ENCODE measurements at places on chromosomes 5 and 9. TPM values are rescaled to one million over a fixed set of nuclear protein-coding genes. Genes with fewer than 3 reads are reported as not detected.

- H3K4me3 ChIP-seq: no peak overlapping the region
- H3K4me1 ChIP-seq: no peaks in the 10 kb centered on the region
- H3K27ac ChIP-seq: no peak overlapping the region
- DNase-seq: no peak
Measured at GRCh38 chr5:120435129-120435528, 29.0 kb upstream of the PRR16 start.

GRCh38 chr9:110135846-110136245 is 72.1 kb downstream of the C9orf152 start:
- H3K27me3 ChIP-seq: no peaks in the 10 kb centered on the region
- H3K27ac ChIP-seq: no peak overlapping the region
- H3K4me3 ChIP-seq: no peak overlapping the region
- no peak for DNase-seq

SMIM33 gene
- 0.08 TPM for total RNA-seq

RASEF gene
- not detected for total RNA-seq

- H3K27me3 ChIP-seq: no peaks in the 10 kb centered on the region
- H3K4me3 ChIP-seq: no peak overlapping the region
- H3K27ac ChIP-seq: no peak overlapping the region
- no peaks in the 10 kb centered on the region for H3K36me3 ChIP-seq
Measured at GRCh38 chr5:111762895-111763294, 5.9 kb upstream of the NREP start.

DNA sequence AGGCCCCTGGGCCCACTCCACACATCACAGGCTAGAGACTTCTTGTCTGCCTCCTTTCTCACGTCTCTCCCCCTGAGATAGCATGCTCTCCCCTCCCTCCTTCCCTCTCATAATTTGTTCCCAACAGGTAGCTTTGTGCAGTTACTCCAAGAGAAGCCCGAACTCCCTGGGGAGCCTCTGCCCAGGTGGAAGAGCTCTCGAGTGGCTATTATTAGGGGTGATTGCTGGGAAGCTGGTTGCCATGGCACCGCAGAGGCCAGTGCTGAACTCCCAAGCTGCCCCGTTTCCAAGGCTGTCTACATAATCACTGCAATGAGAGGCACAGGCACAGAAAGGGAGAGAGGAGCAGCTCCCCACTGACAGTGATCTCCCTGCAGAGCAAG is 104.7 kb upstream of the GPR151 start:
- no peaks in the 10 kb centered on the region for H3K36me3 ChIP-seq
- no peak for DNase-seq
- no peaks in the 10 kb centered on the region for H3K27me3 ChIP-seq

DNA sequence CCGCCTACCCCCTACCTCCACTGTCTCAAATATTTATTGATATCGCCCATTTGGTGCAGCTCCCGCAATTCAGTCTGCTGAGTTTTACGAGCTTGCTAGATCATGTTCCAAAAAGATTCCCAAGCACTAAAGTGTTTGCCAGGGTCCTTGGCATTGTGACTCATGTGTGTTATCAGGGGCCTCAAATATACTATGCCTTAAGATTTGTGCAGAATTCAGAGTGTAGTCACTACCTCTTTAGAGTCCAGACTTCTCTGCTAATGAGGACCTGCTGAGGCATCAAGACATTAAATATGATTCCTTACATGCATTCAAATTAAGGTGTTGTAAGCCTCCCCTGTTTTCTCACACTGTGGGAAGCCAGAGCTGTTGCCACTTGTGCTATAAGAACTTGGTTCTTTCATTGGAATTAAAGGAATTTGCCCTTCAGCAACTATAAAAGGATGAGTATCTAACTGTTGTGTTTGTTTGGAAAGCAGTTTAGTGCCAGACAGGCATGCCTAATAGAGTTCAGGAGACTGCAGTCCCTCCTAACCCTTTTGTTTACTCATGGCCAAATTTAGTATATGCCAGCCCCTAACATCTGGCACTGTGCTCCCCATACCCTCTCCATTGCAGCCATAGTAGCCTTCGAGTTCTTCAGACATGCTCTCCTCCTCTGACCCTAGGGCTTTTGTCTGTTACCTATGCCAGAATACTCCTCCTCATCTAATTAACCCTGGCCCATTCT is 316.4 kb downstream of the NR3C1 start:
- H3K27me3 ChIP-seq: no peaks in the 10 kb centered on the region
- H3K4me1 ChIP-seq: no peaks in the 10 kb centered on the region
- no peak overlapping the region for H3K27ac ChIP-seq
- no peak overlapping the region for H3K4me3 ChIP-seq

PTRH1 gene
- total RNA-seq: 5.9 TPM

DIPK1B gene
- total RNA-seq: 0.11 TPM

DNA sequence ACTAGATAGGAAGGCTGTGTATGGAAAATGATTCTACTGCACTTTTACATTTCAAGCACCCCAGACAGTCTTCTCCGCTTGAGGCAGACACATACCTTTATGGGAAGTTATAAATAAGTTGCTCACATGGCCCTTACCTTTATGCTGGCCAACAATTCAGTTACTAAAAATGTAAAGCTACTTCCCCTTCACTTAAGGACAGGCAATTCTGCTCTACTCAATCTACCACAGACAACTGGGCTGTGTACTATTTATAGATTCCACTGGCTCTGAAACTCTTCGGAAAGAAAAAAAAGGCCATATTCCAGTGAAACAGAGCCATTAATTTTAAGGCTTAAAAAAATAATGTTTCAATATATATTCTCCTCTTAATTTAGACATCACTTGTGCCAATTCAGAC is 59.4 kb downstream of the ELAVL2 start:
- H3K36me3 ChIP-seq: no peaks in the 10 kb centered on the region
- DNase-seq: no peak
- no peak overlapping the region for H3K27ac ChIP-seq
- H3K27me3 ChIP-seq: no peaks in the 10 kb centered on the region

GRCh38 chr5:88925692-88926490 is 42.9 kb upstream of the MEF2C start:
- H3K4me3 ChIP-seq: no peak overlapping the region
- H3K36me3 ChIP-seq: no peaks in the 10 kb centered on the region
- H3K27me3 ChIP-seq: no peaks in the 10 kb centered on the region
- no peak for DNase-seq

CCDC171 gene
- total RNA-seq: 1.1 TPM

PNPLA7 gene
- 7.8 TPM for total RNA-seq

DNA sequence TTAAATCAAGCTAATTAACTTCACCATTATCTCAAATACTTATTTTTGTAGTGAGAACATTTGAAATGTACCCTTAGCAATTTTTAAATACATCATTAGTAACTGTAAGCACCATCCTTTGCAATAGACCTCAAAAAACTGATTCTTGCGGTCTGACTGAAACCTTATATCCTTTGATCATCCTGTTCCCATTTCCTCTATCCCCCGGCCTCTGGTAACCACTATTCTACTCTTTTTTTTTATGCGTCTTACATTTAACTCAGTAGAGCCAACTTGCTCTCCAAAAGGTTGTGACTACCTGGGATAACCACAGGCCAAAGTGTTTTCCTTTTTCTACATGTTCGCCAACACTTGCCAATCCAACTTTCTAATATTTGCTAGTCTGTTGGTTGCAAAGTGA is 106.1 kb downstream of the IRX1 start:
- no peak overlapping the region for H3K4me3 ChIP-seq
- DNase-seq: no peak
- no peak overlapping the region for H3K27ac ChIP-seq
- H3K36me3 ChIP-seq: no peaks in the 10 kb centered on the region
- no peaks in the 10 kb centered on the region for H3K4me1 ChIP-seq
- no peaks in the 10 kb centered on the region for H3K27me3 ChIP-seq

DNA sequence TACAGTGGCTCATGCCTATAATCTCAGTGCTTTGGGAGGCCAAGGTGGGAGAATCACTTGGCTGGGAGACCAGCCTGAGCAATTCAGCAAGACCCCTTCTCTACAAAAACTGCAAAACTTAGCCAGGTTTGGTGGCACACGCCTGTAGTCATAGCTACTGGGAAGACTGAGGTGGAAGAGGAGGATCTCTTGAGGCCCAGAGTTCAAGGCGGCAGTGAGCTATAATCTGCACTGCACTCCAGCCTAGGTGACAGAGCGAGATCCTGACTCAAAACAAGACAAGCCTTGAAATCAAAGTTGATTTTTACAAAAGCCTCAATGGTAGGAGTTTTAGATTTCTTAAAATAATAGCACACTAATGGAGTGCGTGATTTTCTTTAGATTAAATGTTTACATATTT is 14.6 kb downstream of the UBE2D2 start:
- H3K36me3 ChIP-seq: peaks cover 5% of the 10 kb centered on the region
- no peaks in the 10 kb centered on the region for H3K27me3 ChIP-seq
- peak overlapping the region; percentile 49 for H3K27ac ChIP-seq
- peaks cover 61% of the 10 kb centered on the region for H3K4me1 ChIP-seq

DNA sequence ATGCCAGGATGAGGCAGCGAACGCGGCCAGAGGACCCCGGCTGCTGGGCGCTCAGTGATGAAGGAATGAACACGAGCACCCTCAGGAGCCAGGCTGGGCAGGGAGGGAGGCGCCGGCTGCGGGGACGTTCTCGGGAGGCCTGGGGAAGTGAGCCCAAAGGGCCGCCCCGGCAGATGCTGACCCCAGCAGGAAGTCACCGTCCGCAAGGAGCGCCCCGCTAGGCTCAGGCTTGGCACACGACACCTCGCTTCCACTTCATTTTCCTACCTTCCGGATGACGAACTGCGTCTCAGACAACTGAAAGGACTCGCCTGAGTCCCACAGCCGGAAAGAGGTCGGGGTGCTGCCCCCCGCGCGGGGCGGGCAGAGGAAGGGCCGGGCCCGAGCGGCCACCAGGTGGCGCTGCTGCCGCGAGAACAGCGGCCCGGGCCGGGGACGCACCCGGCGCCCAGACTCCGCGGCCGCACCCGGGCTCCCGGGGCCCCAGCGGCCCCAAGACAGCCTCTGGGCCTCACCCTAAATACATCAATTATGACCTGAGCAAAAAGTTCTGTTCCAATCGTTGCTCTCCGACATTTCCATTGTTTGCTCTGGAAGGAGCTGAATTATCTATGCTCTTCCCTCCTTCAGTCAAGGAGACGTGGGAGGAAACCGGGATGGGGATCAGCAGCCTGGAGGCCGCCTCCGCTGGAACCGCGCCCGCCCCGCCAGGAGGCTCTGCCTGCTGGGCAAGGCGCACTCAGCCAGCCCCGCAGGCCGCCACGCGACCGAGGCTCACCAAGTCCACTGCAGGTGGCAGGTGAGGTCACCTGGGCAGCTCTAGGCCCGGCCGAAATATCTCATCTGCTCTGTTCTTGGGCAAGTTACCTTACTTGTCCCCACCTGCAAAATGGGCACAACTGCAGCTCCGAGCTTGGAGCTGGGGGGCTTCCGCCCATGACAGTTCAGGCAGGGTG is 107.0 kb downstream of the ZNF354C start:
- H3K27me3 ChIP-seq: peaks cover 12% of the 10 kb centered on the region
- H3K27ac ChIP-seq: no peak overlapping the region
- H3K4me1 ChIP-seq: peaks cover 15% of the 10 kb centered on the region
- DNase-seq: peak; percentile 76
- no peaks in the 10 kb centered on the region for H3K36me3 ChIP-seq

GRCh38 chr5:10120934-10121333 is 128.8 kb downstream of the ATPSCKMT start:
- no peak overlapping the region for H3K4me3 ChIP-seq
- no peak for DNase-seq
- H3K27me3 ChIP-seq: no peaks in the 10 kb centered on the region
- H3K36me3 ChIP-seq: no peaks in the 10 kb centered on the region
- H3K27ac ChIP-seq: no peak overlapping the region
- H3K4me1 ChIP-seq: no peaks in the 10 kb centered on the region

- H3K27me3 ChIP-seq: no peaks in the 10 kb centered on the region
- DNase-seq: no peak
- H3K36me3 ChIP-seq: no peaks in the 10 kb centered on the region
- H3K4me3 ChIP-seq: no peak overlapping the region
- no peaks in the 10 kb centered on the region for H3K4me1 ChIP-seq
- H3K27ac ChIP-seq: no peak overlapping the region
Measured at GRCh38 chr5:116542619-116543018, 32.0 kb downstream of the SEMA6A start.

DNA sequence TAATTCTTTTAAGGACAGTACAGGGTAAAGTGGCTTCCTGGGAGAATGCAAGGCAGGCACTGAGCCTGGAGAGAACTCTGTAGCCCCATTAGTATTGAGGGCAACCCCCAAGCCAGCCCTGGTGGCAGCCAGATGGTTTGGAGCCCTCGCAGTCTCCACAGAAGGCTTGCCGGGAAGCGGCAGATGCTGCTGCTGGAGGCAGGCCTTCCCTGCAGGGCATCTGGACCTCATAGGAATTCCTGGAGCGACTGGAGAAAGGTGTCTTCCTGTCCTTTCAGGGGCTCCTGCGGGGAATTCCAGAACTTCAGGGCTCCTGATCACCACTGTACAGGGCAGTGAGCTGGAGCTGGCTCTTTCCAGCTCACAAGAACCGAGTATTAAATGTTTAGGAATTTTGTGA is 167.5 kb downstream of the INSYN2B start:
- H3K27me3 ChIP-seq: no peaks in the 10 kb centered on the region
- H3K4me3 ChIP-seq: no peak overlapping the region
- no peaks in the 10 kb centered on the region for H3K4me1 ChIP-seq
- peaks cover 80% of the 10 kb centered on the region for H3K36me3 ChIP-seq
- H3K27ac ChIP-seq: no peak overlapping the region
- DNase-seq: no peak

All from CD4-positive, alpha-beta T cell (primary cell).